ENCODE measurements at places on chromosomes 1 and 21.

DNA sequence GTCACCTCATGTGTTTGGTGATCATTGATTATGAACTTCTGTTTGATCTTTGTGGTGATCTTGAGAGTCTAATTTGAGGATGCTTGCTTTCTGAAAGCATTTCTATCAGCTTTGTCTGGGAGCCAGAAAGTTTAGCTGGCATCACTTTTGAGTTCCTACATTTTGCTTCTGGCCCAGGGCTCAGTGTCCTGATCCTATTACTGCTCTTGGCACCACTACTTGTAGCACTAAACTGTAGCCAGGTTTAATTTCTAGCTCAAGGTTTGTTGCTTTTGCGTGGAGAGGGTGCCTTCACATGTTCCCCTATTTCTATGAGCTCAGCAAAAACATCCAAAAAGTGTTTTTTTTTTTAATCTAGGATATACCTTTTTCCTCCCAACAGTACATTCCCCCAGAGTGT lies 9.3 kb downstream of the TTC3 start:
- DNase-seq: no peak

DNA sequence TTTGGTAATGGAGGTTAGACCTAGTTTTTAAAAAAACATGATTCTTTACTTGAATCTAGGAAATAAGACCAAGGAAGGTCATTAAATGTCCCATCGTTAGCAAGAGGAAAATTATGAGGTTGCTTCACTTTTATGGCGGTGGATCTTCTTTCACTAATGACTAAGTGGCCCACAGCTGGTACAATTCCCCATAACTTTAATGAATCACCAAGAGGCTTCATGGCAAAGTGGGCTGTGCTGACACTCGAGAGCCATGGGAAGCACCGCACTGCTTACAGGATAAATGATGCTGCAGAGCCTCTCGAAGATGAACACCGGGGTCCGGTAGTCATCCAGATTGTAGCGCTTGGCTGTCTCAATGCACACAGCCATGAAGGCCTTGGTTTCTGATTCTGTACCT lies 108.8 kb downstream of the UBR4 start:
- DNase-seq: no peak

DNA sequence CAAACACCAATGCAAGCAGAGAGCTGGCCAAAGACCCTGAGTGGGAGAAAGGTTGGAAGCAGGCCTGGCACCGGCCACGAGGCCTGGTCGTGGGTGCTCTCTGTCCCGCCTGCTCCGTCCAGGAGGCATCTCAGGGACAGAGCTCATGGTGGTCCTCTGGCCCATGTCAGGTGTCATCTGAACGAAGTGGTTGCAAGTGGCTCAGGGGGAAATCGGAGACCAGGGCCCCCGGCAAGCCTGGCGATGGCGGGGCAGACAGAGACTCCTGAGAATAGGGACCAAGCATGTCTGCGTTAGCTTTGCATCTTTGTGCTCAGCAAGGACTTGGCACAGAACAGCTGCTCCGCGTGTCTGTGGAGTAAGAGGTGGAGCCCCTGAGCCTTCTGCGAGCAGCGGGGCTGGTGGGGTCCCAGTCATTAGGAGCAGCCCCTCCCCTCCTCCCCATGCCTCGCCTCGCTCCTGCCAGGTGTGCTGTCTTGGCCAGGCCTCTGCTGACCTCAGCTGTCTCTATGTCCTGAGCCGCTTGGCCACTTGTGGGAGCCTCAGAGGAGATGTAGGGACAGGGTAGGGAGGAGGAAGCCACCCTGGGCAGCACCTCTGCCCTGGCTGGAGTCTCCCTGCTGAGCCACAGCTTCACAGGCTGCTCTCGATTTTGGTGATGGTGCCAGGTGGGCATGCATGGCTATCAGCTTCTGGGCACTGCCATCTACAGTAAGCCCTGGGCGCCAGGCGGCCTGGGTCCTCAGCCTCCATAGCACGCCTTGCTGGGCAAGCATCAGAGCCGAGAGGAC lies 362.9 kb upstream of the VAMP3 start:
- no peak for DNase-seq

GRCh38 chr1:220927442-220927841 lies 48.2 kb downstream of the HLX start:
- DNase-seq: no peak

DNA sequence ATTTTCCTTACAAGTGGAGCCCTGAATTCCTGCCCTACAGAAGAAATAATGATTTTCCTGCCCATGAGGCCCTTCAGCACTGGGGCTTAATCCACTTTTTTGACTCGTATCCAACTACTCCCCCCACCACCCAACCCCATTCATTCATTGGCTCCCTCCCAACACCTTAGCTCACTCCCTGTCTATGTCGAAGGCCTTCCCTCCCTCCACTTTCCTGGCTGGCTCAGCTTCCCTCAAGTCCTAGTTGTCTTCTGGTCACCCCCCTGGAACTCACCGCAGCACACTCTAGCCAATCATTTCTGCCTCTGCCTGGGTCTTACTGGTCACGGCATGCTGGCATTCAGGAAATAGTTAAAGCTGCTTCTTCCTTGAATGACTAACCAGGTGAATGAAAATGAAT lies 118.9 kb downstream of the PGBD5 start:
- DNase-seq: no peak

GRCh38 chr1:109509176-109510134 lies at the start of gene AMIGO1:
Gene AMIGO1 (minus strand): TSS chr1:109509727. CDS start chr1:109508912, 815 bp downstream.
- peak; percentile 47 for DNase-seq

DNA sequence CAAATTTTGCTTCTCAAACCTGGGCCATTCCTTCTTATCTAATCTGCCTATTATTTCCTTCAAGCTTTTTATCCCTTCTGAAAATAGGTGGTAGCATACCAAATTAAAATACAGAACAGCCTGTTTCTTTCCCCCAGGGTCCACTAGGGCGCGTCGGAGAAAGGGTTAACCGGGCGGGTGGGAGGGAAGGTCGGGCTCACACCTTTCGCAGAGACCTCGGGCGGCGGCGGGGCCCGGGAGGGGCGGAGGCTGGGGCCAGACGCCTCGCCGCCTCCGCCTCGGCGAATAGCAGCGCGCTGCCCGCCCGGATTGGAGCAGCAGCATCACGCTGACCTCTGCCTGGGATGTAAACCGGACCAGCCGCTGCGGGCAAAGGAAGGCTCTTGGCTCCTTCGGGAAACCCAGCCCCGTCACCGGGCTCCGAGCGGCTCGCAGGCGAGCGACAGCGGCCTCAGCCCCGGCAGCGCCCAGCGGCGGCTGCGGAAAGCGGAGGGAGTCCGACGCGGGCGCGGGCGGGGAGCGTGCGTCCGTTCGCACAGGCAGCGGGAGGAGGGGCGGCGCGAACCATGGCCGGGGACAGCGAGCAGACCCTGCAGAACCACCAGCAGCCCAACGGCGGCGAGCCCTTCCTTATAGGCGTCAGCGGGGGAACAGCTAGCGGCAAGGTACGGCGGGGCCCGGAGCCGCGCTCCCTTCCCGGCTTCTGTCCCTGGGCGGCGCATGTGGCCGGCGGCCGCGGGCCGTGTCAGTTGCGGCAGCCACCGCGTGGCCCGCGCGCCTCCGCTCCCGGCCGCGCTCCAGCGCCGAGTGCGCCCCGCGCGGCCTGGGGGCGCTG lies at the start of gene UCK2:
UCK2 (plus strand) TSS at position 347 of the 835 bp plus-strand sequence; CDS start at position 567, 220 bp downstream.
- peak; percentile 83 for DNase-seq

GRCh38 chr1:226599636-226600238 lies 51.2 kb downstream of the STUM start:
- DNase-seq: no peak

DNA sequence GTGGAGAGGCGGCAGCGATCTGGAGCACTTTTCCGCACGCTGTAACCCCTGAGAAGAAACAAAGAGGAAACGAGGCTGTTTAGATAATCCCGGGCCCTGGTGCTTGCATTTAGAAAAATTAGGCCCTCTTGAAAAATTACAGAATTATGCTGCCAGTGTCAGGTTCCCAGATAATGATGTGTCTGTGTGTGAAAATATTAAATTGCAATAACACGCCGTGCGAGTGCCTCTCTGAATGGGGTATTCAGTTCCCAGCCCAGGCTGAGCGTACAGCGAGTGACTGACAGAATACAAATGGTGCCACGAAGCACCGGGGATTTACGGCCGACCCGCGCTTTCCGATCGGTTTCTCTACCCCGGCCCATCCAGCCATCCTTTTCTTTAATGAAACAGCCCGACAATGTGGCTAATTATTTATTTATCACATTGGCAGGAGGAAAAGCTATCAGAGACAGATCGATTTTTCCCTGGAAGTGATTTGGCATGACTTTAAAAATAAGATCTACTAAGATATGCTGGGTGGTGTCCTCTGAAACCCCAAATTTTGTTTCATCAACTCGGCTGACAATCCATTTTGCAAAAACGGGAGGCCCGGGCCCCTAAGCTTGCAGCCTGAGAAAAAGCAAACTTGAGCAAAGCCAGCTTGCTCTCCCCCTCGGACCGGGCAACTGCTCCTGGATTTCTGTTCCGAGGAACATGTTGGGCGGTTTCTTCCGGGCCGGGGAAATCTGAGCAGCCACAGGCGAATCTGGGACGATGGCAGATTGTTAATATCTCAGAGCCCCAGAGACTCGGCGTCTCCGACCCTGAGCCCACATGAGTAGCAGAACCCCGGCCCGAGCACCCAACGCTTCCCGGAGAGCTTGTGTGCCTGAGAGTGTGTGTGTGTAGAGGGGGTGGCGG lies 11.3 kb downstream of the PRDM16 start:
- no peak for DNase-seq

GRCh38 chr1:40690771-40691537 lies 550 bp upstream of the NFYC start:
- DNase-seq: no peak

- no peak for DNase-seq
These were observed 23.5 kb downstream of the IFI44 start for GRCh38 chr1:78673120-78673519.

- no peak for DNase-seq
These were observed 10.1 kb downstream of the H6PD start for GRCh38 chr1:9244501-9245229.

GRCh38 chr1:192126030-192126619 lies 32.1 kb upstream of the RGS18 start:
- no peak for DNase-seq

DNA sequence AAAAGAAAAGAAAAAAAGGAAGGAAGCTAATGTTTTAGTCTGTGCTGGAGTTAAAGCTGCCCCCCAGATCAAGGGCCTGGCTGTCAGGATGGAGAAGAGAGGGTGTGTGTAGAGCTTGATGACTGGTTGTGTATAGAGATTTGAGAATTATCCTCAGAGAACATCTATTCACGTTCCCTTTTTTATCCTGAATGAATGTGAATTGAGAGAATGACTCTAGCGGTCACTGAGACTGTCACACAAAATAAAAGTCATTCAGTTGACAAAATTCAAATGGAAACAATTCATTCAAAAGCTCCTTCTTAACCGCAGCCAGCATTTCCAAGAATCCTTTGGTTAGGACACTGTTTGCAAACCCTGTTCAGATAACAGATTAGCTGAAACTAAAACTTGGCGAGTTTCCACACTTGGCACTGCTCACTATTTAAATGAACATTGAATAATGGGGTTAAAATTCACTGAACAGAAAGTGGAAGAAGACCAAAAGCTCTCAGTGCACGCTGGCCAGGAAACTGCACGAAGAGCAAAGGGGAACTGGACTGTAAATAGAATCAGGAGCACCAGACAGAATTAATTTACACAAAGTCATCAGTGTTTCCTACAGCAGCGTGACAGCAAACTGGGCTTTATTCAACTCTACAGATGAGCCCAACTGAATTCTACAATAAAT lies 13.6 kb upstream of the FAM89A start:
- DNase-seq: no peak

DNA sequence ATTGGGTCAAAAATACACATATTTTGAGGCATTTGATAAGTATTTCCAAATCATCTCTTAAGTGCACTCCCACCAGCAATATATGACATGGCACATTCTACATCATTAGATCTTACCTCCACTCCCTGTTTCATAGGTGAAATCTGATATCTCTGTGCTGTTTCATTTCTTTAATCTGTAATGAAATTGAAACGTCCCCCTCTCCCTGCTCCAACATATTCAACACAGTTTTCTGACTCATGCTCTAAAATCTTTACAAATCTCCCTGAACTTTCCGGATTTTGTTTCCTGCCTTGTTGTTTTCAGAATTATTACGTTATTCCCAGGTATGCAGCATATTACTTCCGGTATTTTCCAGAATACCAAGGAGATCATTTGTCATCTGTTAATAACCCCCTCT lies 66.1 kb upstream of the AKT3 start:
- no peak for DNase-seq

GRCh38 chr1:41995441-41996130 lies 76.9 kb upstream of the HIVEP3 start:
- DNase-seq: no peak

- no peak for DNase-seq
These were observed 43.0 kb downstream of the RNF187 start for GRCh38 chr1:228530086-228530758.

DNA sequence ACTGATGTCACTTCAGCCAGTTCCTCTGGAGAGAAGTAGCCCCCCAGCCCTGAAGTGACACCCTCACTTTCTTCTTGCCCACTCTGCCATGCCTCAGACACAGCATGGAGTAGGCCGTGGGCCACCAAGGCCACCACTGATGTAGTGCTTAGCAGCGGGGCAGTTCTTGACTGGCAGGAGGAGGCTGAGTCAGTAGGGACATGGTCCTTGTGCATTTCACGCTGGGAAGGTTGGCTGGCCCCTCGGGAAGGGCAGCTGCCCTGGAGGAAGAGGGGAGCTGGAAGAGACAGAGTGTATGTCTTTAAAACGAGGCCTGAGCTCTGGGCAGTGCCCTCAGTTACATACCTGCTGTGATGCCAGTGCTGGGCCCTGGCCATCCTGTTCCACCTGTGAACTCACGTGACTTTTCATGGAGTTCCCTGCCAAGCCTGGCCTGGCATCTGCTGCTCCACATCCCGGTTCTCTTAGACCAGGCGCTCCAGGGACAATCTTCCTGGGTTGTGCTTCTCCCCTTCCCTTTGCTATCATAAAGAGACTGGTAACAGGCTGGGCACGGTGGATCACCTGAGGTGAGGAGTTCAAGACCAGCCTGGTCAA lies 158.6 kb upstream of the TMEM51 start:
- no peak for DNase-seq

DNA sequence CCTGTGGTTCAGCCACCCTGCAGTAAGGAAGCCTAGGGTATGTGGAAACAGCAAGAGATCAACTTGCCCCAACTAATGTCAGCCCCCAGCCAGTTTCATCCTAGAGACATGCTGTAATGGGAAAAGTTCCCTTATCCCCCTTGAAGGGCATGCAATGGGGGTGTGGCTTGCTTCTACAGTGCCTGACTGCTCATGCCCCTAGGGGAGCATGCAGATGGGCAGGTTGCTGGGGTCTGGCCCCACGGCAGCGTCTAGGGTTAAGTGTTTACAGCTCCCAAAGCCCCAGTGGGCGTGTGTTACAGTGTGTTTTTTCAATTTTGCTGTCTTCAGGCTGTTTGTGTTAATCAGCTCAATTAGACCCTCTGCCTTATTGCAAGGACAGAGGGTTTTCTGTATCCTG lies 1105.9 kb downstream of the AMY1C start:
- no peak for DNase-seq

DNA sequence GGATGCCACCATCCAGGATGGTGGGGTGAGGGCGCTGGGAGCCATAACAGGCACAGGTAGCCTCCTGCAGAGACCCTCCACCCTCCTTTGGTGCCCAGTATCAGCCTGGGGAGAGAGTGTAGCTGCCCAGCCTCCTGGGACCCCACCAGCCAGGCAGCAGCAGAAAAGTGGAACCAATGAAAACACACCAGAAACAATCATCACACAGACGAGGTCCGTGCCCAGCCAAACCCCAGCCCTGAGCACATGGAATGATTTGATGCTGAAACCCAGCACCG lies 285.1 kb downstream of the PTPRU start:
- DNase-seq: no peak
